ENCODE measurements at places on chromosomes 12 and 14. TPM values are rescaled to one million over a fixed set of nuclear protein-coding genes. Genes with fewer than 3 reads are reported as not detected.

GRCh38 chr12:28035500-28035899, 63.0 kb upstream of the PTHLH start:
- H3K27ac ChIP-seq: no peak overlapping the region
- H3K27me3 ChIP-seq: no peaks in the 10 kb centered on the region
- no peaks in the 10 kb centered on the region for H3K4me1 ChIP-seq
- no peak for DNase-seq

DNA sequence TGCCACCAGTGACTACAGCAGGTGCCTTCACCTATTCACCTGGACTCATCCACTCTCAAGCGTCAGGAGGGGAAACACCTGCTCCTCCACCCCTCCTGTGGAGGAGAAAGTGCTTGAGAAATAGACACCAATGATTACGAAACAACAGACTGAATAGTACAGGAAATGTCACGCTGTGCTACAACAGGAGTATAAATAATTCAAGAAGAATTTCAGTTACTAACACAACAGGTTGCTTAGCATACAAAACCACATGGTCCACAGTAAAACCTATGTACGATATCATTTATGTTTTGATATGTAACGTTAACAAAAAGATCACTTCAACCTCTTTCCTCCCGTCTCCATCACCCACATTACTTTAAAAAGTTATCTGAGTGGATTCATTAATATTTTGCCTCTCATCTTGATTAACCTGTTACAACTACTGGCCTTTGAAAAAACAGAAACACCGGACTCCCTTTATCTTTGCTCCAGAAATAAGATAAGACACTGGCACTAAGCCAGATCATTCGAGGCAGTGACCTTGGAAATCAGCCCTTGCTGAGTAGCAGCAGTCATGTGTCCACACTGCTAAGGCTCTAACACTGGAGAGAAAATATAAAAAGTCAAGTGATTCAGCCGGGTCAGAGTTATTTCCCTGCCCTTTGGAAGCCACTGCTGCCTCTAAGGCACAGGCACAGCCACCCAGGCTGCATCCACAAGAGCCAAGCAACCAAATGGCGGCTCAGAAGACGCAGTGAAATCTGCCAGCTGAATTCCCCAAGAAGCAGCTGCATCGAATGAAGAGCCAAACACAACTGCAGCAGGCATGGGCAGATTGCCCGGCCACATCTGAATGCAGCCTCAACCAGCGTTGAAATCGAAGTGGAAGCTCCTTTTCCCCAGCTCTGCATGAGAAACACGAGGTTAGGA, 40.9 kb downstream of the NT5DC3 start:
- peaks cover 60% of the 10 kb centered on the region for H3K4me1 ChIP-seq
- peaks cover 34% of the 10 kb centered on the region for H3K36me3 ChIP-seq
- no peaks in the 10 kb centered on the region for H3K27me3 ChIP-seq

GRCh38 chr12:65518771-65519170, 240.3 kb downstream of the MSRB3 start:
- no peaks in the 10 kb centered on the region for H3K36me3 ChIP-seq
- H3K27ac ChIP-seq: no peak overlapping the region
- no peak overlapping the region for H3K4me3 ChIP-seq
- DNase-seq: no peak
- H3K27me3 ChIP-seq: no peaks in the 10 kb centered on the region

DNA sequence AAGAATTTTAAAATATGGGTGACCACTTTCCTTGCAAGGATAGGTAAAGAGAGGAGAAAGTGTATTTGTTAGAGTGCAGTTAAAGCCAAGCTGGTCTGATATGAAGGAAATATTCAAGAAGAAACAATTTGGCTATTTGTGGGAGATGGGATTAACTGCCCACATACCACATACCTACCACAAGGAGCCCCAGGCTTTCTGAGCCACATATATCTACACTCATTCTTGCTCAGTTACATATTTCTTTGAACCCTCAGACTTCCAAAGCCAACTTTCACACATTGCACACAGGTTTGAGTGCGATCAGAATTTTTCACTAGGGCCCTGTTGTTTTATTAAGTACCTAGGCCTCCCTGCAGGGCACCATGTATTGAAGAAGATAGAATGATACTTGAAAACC, 330.2 kb downstream of the ZFP36L1 start:
- H3K36me3 ChIP-seq: no peaks in the 10 kb centered on the region
- no peaks in the 10 kb centered on the region for H3K27me3 ChIP-seq
- no peak overlapping the region for H3K27ac ChIP-seq
- DNase-seq: no peak
- H3K4me1 ChIP-seq: peaks cover 49% of the 10 kb centered on the region
- no peak overlapping the region for H3K4me3 ChIP-seq

DNA sequence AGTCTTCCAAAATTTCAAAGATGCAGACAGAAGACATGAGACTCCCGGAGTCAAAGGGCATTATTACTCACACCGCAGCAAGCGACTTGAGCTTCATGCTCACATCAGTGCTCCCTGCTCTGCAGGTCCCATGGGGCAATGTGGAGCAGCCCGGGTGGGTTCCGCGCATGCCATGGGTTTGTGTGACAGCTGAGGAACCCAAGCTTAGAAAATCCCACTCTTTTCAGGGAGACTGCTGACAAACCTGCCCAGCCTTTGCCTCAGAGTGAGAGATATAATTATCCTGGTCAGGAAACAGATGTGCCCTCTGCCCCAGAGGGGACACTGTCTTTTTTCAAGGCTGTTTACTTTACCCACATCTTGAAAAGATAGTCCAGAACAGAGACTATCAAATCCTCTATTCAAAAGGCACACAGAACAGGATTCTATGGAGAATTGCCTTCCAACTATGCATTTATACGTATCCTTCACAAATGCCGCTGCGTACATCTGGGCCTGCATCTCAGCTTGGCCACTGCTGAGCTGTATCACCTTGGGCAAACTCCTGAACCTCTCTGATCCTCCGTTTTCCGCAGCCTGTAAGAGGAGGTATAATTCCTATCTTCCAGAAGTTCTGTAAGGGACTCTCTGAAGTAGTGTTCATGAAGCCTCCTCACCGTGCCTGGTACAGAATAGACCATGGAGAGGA, 16.0 kb downstream of the C14orf132 start:
- peaks cover 39% of the 10 kb centered on the region for H3K27me3 ChIP-seq
- no peaks in the 10 kb centered on the region for H3K36me3 ChIP-seq
- DNase-seq: no peak
- H3K4me3 ChIP-seq: no peak overlapping the region

DNA sequence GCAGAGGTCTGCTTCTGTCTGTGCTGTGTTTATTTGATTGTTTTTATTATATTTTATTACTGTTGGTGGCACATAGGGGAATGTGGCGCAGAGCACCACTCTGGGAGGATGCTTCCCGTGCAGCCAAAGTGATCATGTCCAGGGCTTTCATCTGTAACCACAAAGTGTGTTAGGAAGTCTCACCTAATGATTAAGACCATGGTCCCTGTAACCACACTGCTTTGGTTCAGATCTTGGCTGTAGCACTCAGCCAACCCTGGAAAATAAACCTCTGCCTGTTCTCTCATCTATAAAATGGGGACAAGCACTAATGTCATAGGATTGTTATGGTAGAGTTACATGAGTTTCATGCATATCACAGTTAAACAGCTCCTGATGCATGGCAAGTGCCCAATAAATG, 1.9 kb downstream of the RESF1 start:
- H3K27me3 ChIP-seq: no peaks in the 10 kb centered on the region
- H3K36me3 ChIP-seq: peaks cover 76% of the 10 kb centered on the region
- H3K27ac ChIP-seq: peak overlapping the region; percentile 47
- peak overlapping the region; percentile 78 for H3K4me3 ChIP-seq
- no peak for DNase-seq

DNA sequence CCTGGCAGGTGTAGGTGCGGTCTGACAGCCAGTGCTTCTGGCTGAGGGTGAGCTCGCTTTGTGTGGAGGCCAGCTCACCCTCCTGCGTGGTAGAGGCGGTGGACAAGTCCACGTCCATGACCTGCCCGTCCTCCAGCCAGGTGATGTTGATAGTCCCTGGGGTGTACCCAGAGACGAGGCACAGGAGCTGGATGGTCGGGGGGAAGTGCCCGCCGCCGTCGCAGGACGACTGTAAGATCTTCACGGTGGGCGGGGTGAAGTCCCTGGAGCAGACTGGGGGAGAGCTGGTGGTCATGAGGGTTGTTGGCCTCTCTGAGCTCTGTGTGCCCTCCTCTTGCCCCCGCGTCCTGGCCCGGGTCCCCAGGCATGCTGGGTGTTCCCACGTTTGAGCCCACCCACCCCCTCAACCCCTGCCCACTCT, 74.6 kb downstream of the TMEM121 start:
- no peaks in the 10 kb centered on the region for H3K36me3 ChIP-seq
- no peak for DNase-seq
- no peak overlapping the region for H3K27ac ChIP-seq
- peaks cover 16% of the 10 kb centered on the region for H3K27me3 ChIP-seq

DNA sequence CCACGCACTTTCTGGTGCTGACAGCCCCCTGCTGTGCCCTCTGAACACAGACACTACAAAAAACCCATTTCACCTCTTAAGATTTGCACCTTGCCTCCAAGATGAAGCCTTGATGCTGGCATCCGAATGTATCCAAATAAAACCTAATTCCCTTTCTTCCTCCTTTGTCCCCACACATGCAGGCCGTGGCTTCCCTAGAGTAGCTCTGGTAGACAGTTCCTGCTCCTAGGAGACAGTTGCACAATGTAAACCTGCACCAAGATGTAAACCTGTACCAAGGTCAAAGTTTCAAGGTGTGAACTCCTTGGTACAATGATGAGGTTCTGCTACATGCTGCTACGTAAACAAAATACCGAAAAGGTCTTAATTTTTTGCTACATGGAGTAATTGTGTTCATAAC, 625 bp upstream of the ABHD12B start:
- H3K36me3 ChIP-seq: no peaks in the 10 kb centered on the region
- no peak for DNase-seq
- no peaks in the 10 kb centered on the region for H3K4me1 ChIP-seq
- H3K4me3 ChIP-seq: peak overlapping the region; percentile 22
- H3K27ac ChIP-seq: no peak overlapping the region
- H3K27me3 ChIP-seq: peaks cover 70% of the 10 kb centered on the region

- DNase-seq: peak; percentile 45
- no peaks in the 10 kb centered on the region for H3K4me1 ChIP-seq
- H3K36me3 ChIP-seq: no peaks in the 10 kb centered on the region
- no peak overlapping the region for H3K4me3 ChIP-seq
- H3K27ac ChIP-seq: no peak overlapping the region
Observed at GRCh38 chr12:117472983-117473382, 111.6 kb upstream of the NOS1 start.

DNA sequence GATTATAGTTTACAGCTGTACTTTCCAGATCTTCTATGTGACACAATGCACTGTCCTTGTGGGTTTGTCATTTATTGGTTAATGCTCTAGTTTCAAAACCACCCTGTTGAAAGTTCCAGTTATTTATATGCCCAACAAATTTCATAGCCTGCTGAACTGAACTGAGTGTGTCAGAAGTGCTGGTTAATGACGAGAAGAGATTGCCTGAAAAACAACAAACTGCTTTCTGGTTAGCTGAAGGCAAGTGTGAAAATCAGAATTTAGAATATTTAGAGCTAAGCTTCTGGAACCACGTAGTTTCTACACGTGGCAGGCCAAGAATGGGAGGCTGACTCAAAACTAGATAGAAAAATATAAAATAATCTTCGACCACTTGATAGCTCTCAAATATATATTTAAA, 19.1 kb upstream of the RIN3 start:
- peaks cover 3% of the 10 kb centered on the region for H3K36me3 ChIP-seq
- no peaks in the 10 kb centered on the region for H3K4me1 ChIP-seq
- H3K4me3 ChIP-seq: no peak overlapping the region
- H3K27me3 ChIP-seq: no peaks in the 10 kb centered on the region

GRCh38 chr14:57865403-57866198, at the start of gene SLC35F4:
TSS of gene SLC35F4 (minus strand) at chr14:57866092.
- H3K27ac ChIP-seq: no peak within 1 kb of the TSS
- H3K36me3 ChIP-seq: no peaks in the 10 kb centered on the region
- peaks cover 12% of the 10 kb centered on the region for H3K27me3 ChIP-seq
- no peak within 1 kb of the TSS for H3K4me3 ChIP-seq
- DNase-seq: peak; percentile 27

PMCH gene
- not detected for total RNA-seq

MYH6 gene
- not detected for total RNA-seq

KRT6C gene
- total RNA-seq: not detected

TAS2R19 gene
- 4.5 TPM for total RNA-seq
